ENCODE measurements at places on chromosomes 7 and 10.

GRCh38 chr10:49585387-49585786, 24.7 kb upstream of the SLC18A3 start:
- DNase-seq: no peak

- no peak for DNase-seq
These were observed 15.2 kb upstream of the CAMK1D start for GRCh38 chr10:12334186-12334530.

GRCh38 chr7:150867605-150868004, 15.3 kb downstream of the AOC1 start:
- DNase-seq: no peak

- no peak for DNase-seq
These were observed 21.2 kb downstream of the ATP6V1F start for GRCh38 chr7:128883622-128884448.

- DNase-seq: no peak
These were observed 1.0 kb upstream of the ZNF800 start for GRCh38 chr7:127393368-127394058.

DNA sequence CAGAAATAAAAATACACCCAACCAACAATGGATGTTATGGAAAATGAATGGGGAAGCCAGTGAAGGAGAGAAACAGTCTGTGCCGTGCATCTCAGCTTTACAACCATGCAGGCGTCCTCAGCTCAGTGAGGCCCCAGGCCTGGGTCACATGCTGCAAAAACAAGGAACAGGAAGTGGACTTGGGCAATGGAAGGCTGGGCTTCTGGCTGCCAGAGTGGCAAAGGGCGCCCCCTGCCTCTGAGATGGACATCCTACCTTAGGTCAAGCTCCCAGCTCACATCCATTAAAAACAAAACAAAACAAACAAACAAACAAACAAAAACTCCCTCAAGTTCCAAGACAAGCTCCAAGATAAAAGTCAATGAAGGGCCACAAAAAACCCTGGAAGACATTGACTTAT, 54.7 kb upstream of the AFAP1L2 start:
- DNase-seq: no peak

DNA sequence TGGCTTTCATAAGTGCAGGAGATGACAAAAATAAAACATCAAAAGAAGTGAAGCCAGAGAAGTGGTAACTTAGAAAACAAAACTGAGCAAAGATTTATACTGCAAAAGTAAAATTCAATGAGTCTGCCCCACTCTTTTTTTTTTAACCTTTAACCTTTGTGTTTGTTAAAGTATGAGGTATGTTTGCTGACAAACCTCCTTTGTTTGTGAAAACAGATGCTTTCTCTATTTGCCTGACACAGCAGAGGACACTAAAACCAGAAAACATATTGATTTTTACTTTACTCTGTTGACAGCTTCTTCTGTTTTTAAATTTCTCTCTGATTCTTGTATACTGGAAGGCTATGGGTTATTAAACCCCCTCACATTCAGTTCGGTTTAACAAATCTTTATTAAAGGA, 57.6 kb downstream of the SGMS1 start:
- no peak for DNase-seq

DNA sequence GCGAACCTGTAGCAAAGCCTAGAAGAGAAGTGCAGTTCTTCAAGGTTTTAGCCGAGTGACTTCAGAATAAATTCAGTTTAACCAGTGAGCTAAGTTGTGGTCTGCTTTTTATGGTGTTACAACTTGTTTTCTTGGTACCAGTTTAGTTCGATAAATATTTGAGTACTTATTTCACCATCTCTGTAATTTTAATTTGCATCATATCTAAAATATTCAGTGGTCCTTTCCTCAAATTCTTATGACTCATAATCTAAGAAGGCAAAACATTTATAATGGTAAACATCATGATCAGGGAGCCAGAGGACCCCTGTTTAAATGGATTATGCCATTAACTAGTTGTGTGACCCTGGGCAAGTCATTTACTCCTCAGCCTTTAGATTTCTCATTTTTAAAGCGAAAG, 4.1 kb upstream of the BMPER start:
- DNase-seq: no peak

DNA sequence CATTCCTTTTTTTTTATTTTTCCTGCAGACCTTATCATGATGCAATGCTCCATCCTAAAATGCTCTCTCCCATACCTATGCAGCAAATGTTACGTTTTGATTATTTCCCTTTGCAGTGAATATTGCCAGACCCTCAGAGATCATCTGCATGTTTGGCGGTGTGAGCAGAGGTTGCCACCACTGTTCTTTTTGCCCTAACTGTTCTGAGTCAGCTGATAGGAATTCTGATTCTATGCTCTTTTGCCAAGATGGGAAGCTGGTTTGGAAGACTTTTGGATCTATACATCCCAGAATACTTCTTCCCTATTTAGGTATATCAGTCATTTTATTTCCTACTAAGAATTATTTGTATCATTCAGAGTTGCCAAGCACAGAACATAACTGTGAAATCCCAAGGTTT, 130.5 kb downstream of the KLF6 start:
- no peak for DNase-seq

DNA sequence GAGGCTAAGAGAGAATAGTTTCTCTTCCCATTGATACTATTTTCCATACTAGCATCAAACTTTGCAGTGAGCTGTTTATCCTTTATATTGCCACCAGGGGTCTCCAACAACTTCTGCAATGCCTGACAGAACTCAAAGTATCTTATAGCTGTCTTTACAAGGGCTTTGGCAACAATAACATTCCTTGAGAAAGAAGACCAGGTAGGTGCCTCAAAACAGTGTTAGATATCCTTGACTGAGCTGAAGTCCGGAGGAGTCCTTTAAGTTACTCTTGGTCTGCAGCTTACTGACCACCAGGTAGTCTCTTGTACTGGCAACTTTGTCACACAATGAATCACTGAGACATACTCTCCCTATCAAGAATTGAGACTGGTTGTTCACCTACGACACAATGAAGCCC, 30.0 kb upstream of the TES start:
- no peak for DNase-seq

GRCh38 chr10:80613466-80614170, 75.9 kb downstream of the SH2D4B start:
- DNase-seq: no peak

DNA sequence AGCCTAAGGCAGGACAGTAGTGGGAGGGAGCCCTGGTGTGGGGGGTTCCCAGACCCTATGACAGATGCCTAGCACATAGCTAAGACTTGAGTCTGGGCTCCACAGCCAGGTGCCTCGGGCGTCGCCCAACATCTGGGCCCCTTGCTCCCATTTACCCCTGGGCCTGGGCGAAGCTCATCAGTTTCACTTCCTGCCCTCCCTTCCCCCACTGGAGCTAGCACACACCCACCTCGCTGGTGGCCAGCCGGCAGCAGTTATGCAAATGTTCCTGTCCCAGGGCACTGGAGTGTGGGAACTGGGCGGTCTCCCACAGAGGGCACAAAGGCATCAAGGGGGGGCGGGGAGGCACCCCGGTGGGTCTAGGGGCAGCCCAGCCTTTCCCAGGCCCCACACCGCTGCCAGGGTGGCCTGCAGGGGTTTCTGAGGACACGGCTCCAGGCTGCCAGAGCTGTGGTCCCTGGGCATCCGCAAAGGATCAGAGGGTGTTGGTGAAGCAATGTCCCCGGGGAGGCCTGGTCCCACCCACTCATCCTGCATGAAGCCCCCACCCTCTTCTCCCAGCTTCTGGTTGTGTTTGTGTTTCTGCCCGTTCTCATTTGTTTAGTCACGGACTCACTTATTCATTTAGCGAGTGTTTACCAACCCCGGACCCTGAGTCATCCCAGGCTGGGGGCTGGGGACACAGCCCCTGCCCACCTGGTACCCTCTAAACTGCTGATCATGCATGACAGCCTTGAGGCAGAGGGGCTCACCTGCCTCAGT, 20.4 kb downstream of the SH2B2 start:
- DNase-seq: peak; percentile 1

DNA sequence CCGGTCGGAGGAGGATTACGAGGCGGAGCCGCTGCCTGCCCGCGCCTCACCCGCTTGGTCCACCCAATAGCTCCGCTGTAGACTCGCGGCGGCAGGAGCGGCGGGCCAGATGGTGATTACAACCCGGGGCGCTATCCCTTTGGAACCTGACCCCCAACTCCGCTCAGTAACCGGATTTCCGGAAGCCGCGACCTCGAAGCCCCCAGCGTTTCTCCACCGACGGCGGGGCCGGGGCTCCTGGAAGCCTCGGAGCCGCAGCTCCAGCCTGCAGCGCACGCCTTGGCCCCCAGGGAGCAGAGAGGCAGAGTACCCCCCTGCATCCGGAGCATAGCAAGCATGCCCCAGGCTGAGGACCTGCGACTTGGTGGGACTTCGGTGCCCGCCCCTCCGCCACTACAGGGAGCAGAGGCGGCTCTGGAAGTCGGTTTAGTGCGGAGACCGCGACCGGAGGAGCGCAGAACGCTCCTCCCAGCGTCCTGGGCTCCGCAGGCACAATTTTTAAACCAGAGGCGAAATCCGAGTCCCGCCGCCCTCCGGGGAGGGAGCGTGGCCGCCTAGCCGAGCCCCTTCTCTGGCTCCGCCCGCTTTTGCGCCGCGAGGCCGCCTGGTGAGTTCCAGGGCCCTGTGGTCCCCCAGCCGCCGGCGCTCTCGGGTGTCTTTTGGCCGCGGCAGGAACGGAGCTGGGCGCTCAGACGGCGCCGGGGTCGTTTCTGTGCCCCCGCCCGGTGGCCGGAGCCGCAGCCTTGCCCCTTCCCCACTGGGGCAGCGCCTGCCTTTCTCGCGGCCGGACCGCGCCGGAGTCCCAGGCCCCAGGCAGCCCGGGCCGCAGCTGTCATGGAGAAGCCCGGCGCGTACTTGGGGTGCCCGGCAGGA, 28.2 kb upstream of the BMS1 start:
- DNase-seq: no peak

DNA sequence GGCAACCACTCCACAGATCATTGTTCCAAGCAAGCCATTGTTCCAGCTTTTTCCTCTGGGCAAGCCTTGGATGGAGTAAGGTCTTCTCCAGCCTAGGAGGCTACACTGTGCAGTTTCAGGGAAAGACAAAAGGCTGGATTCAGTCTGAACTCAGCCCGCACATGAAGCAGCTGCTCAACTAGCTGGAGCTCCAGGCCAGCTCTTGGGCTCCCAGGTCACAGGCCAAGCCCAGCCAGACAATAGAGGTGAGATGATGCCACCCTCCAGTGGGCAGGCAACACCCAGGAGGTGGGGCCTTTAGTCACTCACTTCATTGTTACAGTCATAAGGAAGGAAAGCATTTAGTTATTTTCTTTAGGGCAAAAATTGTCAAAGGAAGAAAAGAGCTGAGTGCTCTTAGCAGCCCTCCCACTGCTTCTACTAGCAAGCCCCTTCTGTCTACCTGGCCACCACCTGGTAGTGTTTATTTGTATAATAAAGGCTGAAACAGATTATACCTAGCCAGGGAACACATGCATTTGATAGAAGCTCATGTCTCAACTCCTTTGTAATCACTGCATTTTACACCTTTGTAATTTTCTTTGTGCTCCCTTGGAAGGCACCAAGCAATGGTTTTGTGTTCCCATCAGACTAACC, 253.4 kb downstream of the WDR11 start:
- no peak for DNase-seq

GRCh38 chr7:1814089-1814811, 144.2 kb downstream of the ELFN1 start:
- DNase-seq: no peak

DNA sequence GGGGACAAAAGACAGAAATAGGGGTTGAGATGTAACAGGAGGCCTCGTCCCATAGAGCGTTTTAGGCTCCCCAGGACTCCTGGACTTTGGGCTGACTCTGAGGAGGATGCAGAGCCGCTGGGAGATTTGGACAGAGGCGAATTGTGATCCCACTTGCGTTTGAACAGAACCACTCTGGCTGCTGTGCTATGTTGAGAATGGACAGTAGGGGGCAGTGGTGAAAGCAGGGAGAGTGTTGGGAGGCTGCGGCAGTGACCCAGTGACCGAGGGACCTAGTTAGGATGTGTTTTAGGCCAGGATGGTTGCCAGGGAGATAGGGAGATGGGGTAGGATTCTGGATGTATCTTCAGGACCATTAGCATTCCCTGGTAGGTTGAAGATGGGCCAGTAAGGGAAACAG, 271.6 kb downstream of the CCDC3 start:
- no peak for DNase-seq

GRCh38 chr10:123478116-123478515, 188.0 kb upstream of the GPR26 start:
- no peak for DNase-seq

GRCh38 chr7:133910761-133911160, 216.4 kb upstream of the LRGUK start:
- no peak for DNase-seq

- no peak for DNase-seq
These were observed 16.7 kb downstream of the WDR91 start for GRCh38 chr7:135194494-135195095.
